ENCODE measurements at places on chromosomes 16 and 17.

- DNase-seq: no peak
Observed at GRCh38 chr16:84153660-84154214, 8.6 kb downstream of the DNAAF1 start.

GRCh38 chr16:57982385-57982784 lies 11.5 kb upstream of the CNGB1 start:
- DNase-seq: no peak

DNA sequence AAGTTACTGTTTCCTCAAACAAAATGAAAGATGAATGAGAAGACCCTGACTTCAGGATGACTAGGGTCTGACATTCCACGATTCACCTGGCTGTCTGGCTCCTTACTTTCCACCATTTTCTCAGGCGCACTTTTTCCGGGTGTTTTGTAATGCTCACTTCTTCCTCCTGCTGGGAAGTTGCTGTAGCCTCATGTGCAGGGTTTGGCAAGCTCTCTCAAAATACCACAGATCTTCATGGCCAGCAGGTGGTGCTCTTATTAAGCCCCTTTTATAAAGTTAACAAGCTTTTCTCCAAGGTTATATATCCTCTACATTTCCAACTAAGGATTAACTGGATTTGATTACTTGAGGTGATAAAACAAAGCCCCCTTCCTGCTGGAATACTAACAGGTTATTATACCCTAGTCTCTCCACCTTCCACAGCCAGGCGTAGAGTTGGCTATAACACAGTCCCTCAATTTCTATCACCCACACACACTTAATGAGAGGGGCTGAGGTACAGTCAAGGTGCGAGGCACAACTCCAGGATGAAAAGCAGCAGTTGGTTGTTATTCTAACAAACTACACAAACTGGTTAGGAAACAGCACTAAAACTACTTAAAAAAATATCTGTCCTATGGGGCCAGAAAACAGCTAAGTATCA lies 45.4 kb downstream of the STH start:
- peak; percentile 79 for DNase-seq

DNA sequence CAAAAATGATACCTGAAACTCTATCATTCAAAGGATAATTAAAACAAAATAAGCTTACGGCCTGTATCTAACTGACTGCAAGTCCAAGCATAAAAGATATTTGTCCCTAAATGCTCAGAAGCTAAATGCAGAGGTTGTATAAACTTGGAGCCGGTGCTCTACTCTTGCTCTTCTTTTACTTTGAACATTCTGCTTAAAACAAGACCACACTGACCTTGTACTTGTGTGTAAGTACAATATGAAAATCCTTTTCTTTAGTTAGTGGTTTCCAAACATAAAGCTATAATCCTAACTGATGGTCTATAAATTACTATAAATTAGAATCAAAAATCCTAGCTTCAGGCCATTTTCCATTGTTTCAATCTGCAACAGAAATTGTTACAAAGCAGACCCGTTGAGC lies 74.6 kb downstream of the SPAG9 start:
- DNase-seq: no peak

GRCh38 chr17:80478487-80479245 lies 2.3 kb upstream of the NPTX1 start:
- DNase-seq: no peak

- DNase-seq: no peak
Observed at GRCh38 chr17:8720596-8720995, 24.0 kb downstream of the CCDC42 start.

DNA sequence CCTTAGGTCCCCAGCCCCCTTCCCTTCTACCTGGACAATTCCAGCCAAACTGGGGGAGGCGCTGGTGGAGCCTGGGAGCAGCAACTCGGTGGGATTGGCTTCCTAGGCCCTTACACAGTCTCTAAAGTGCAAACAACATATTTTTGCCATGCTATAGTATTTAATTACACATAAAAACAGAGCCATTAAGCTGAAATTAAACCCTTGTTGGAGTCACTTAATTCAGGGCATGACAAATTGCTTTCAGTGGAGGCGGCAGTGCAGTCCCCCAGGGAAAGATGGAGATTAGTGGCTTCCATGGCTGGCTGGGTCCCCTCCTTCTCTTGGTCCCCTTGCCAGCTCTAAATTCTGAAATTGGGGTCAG lies 17.3 kb downstream of the IGFBP4 start:
- no peak for DNase-seq

DNA sequence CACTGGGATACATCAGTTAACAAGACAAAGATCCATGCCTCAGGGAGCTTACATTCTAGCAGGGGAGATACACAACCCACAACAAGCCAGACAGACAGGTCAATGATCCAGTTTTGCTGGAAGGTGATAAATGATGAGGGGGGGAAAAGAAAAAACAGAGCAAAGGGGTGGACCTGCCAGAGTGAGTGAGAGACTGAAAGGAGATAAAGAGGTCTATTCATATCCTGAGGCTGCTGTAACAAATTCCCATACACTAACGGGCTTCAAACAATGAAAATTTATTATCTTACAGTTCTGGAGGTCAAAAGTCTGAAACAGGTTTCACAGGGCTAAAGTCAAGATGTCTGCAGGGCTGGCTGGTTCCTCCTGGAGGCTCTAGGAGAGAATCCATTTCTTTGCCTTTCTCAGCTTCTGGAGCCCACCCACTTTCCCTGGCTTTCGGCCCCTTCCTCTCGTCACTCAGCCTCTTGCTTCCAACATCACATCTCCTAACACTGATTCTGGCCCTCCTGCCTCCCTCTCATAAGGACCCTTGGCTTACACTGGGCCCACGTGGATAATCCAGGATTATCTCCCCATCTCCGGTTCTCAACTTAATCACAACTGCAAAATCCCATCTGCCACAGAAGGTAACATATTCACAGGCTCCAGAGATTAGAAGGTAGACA lies 81.5 kb downstream of the GAS7 start:
- DNase-seq: no peak
